C1 segment of cervical spinal cord (tissue), 14 donors: ENCODE measurements at places on chromosomes 6 and 20.

GRCh38 chr20:60570481-60571277, 612.5 kb downstream of the CDH26 start:
- no peak for DNase-seq

DNA sequence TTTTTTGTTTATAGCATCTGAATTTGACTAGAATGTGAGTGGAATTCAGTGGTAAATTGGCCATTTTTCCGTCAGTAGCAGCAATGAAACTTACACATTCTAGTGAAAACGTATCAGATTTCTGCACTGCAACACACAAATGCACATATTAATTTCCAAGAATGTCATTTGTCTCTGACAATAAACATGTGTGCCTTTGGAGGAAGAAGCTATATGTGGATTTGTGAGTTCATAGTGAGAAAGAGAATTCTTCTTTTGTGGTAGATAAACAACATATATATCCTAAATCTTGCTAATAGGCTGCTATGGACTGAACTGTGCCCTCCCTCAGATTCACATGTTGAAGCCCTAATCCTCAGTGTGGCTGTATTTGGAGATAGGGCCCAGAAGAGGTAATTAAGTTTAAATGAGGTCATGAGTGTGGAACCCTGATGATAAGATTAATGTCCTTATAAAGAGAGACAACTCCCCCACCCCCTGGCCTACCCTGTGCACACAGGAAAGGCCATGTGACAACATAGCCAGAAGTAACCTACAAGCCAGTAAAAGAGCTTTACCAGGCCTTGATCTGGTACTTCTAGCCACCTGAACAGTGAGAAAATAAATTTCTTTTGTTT, 200.2 kb upstream of the EYA4 start:
- DNase-seq = no peak

GRCh38 chr6:146111881-146112450, 83.1 kb downstream of the GRM1 start:
- no peak for DNase-seq

DNA sequence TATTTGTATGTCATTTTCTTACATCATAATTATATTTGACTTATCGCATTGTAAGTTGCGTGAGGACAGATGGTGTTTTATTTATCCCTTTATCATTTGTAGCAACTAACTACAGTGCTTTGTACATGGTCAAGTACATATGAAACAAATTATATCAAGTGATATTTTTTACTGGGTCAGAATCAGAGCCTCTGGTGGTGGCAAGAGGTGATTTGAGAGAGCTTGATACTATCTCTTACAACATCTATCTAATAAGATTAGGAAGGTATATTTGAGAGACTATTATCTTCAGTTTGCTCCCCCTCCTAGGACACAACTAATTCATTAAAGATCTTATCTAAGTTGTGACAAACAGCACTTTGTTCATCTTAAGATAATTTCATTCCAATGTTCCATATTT, 47.7 kb downstream of the BCKDHB start:
- no peak for DNase-seq

GRCh38 chr6:7246401-7247178, 66.4 kb downstream of the SSR1 start:
- DNase-seq = no peak

GRCh38 chr6:144202879-144203468, 52.7 kb downstream of the STX11 start:
- no peak for DNase-seq

GRCh38 chr6:124517339-124517738, 444.9 kb upstream of the RNF217 start:
- DNase-seq = no peak

DNA sequence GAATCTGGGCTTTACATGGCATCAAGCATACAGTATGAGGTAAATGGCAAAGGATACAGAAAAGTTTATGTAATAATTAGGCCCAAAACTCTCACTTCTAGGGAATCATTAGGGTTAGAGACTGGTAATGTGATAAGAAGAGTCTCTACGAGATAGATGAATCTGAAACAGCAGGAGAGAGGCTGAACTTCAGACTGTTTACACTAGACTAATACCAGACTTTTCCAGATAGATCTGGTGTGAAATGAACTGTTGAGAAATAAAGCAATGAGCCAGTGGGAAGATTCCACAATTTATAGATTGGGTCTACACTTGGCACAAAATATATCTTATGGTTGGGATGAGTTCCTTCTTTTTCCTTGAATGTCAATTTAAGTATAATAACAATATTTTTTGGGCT, 134.3 kb downstream of the MAN1A1 start:
- no peak for DNase-seq

DNA sequence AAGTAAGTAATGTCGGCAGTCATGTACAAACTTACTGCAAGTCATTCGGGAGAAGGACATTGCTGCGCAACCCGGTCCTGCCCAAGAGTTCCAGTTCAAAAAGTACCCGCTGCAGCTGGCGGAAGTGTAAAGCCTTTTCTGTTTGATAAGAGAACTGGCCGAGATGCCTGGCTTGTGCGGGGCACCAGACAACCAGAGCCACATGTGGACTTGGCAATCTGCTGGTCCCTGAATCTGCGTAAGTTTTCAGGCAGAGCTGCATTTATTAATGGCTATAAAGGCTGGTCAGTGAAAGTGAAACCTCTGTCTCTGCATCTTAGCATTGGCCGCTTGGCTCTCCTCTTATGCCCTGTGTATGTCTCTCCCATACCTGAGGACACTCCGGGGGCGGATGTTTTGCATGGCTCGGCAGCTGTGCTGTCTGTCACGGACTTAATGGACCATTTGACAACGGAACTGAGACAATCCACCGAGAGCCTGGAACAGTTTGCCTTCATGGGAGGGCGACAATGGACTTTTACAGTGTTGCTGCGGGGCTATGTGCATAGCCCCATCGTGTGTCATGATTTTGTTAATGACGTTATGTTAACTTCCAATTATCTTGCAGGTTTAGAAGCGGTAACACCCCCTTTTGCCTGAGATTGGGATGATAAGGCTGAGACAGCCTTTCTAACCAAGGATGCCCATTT, 19.8 kb upstream of the RGS17 start:
- DNase-seq = no peak

- DNase-seq = no peak
Measured at GRCh38 chr6:116287689-116288282, 8.1 kb upstream of the TSPYL1 start.

DNA sequence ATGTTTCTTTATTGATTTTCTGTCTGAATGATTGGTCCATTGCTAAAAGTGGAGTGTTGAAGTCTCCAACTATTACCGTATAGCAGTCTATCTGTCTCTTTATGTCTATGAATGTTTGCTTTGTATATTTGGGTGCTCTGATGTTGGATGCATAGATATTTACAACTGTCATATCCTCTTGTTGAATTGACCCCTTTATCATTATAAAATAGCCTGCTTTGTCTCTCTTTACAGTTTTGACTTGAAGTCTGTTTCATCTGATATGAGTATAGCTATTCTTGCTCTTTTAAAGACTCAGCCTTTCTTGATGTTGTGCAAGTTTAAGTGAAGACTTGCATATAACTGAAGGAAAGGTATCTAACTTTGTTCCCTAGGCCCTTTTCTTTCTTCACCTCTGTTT, 173.8 kb upstream of the RAB32 start:
- DNase-seq = no peak

DNA sequence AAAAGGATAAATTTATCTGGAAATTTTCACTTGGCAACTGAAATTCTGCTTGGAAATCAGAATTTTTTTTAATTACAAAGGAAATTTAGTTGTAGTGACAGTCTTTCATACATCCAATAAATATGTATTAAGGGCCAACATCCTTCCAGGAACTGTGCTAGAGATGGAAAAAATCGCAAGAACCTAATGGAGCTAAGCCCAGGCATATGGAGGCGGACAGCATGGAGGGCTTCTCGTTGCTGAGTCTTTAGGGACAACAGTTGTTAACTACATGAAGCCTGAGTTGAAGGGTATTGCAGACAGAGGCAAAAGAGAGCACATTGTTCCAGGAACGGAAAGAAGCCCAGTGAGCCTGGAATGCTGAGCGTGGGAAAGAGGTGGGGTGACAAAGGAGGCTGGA, 208.9 kb downstream of the IBTK start:
- no peak for DNase-seq

DNA sequence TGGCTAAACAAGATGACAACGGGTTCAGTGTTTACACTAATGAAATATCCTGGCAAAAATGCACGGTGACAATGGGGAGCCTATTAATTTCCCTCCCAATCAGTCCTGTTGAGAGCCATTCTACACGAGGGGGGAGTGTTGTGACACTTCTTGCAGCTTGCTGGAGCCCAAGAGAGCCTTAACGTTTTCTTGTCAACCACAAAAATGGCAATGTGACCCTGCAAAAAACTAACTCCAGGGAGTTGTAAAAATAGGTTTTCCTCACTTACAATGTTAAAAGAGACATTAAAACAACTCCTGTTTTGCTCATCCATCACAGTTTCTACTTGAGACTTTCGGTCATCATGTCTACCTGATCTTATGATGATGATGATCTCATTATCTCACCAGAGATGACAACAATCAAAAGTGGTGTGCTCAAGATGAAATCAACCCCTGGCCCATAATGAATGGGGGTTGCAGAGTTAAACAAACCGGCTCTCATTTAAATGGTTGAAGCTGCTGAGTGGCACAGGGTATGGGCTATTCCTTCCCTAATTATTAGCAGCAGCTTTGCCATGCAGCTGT, 57.9 kb downstream of the GJA10 start:
- DNase-seq = peak; percentile 5
